CD4-positive, alpha-beta T cell treated with Interleukin-2 at 100 ng/mL for 4 hours (primary cell): ENCODE measurements at places on chromosomes 3 and 15.

DNA sequence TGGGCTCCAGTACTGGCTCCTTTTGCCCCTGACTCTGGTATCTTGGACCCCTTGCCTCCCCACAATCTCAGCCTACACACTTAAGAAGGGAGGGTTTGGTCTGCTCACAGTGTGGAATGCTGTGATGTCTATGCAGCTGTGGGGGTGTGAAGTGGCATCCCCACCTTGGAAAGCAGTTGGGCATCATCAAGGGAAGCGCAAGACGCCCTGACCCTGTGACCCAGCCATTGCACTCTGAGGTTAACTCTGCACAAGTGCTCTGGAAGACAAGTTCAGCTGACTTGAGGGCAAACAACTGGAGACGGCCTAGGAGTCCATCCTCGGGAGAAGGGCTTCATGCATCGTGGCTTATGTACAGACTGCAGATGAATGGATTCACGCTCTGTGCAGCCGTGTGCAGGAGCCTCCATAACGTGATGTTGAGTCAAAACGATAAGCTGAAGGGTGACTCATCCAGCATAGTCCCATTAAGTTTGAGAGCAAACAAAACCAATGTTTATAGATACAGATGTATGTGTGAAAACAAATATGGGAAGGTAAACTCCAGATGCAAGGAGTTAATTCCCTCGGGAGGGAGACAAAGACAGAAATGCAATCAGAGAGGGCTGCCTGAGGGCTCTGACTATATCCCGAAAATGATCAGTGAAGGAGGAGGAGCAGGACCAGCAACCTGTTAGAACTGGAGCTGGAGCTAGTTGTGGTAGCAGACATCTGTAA is 86.8 kb downstream of the LSM3 start:
- no peak for DNase-seq

- peak; percentile 92 for DNase-seq
Observed at GRCh38 chr3:196711838-196712513, at the start of the genes CEP19 and PIGX. Gene CEP19, minus strand, starts transcription at chr3:196712250. Its CDS starts 3,593 bp downstream, at chr3:196708657. Gene PIGX, plus strand, starts transcription at chr3:196712377.

GRCh38 chr15:26841941-26842340 is 24.9 kb upstream of the GABRA5 start:
- DNase-seq, result no peak

- no peak for DNase-seq
Observed at GRCh38 chr3:37223576-37223975, 49.2 kb upstream of the LRRFIP2 start.

DNA sequence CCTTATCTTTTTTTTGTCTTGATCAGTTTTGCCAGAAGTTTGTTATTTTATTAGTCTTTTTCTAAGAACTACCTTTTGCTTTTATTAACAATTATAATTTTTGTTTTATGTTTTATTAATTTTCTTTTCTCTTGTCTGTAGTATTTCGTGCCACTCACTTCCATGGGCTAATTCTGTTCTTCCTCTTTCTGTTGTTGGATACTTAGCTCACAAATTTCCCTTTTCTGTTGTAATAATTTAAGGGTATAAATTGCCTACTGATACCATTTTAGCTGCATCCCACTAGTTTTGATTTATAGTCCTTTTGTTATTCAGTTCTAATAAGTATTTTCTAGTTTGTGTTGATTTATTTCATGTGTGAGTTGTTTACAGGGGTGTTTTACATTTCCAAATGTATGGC is 48.6 kb downstream of the SNRK start:
- no peak for DNase-seq

DNA sequence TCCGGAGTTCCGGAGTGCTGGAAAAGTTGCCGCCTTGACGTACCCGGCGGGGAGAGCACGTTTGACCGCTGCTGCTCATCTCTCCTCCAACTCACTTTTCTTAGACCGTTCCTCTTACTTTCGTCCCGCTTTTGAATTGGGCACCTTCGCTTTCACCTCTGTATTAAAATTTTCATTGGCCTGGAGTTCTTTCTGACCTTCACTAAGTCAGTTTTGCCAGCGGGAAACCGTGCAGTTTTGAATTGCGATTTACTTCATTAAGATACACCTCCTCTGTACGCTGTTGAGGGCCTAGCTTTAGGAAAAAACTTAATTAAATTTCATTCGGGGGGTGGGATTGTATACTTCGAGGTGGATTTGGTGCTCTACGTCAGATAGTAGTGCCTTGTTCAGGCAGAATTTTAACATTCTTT is 1.3 kb downstream of the GMPS start:
- no peak for DNase-seq

DNA sequence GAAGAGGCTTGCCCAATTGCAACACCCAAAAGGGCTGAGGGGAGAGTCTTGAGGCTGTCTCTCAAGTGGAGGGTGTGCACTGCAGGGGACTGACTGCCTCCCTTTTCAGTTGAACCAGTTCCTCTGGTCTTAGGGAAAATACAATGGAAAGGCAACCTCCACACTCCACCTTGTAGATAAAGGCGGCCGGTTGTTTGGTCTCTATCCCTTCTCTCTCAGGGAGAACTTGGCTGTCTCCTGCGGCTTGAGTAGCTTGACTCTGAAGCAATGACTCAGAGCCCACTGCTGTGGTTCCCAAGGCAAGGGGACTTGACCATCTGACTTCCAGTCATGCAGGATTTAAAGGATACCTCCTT is 143.2 kb upstream of the UMPS start:
- no peak for DNase-seq

GRCh38 chr3:19711160-19711782 is 222.7 kb downstream of the EFHB start:
- DNase-seq, result no peak

DNA sequence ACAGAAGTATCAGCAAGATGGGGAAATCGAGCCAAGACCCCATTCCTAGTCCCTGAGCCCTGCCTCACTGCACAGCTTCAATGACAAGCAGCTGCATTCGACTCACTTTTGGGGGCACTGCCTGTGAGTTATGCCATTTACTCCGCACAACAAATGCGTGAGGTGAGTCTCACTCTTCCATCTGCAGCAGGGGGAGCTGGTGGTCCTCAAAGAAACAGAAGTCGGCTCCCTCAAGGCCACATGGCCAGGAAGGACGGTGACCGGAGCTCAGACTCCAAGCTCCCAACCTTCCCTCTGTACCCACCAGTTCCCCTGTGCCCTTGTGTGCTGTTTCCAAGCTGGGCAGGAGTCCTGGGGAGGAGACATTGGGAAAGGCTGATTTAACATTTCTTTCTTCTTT is 127.7 kb upstream of the IQSEC1 start:
- DNase-seq, result no peak

DNA sequence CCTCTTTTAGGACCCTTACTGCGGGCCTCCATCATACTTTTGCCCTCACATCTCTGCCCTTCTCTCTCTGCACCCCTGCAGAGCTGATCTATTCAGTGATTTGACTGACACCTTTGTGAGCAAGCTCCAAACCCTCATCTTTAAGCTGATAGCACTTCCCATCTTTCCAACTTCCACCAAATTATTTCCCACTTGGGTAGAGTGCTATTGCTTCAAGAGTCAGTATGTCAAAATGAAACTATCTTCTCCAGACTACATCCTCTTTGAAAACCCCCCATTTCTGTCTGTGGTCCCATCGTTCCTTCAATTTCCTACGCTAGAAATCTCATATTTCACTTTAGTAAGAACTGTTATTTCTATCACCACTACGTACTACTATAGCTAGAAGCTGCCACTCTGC is 19.7 kb downstream of the ZWILCH start:
- no peak for DNase-seq

DNA sequence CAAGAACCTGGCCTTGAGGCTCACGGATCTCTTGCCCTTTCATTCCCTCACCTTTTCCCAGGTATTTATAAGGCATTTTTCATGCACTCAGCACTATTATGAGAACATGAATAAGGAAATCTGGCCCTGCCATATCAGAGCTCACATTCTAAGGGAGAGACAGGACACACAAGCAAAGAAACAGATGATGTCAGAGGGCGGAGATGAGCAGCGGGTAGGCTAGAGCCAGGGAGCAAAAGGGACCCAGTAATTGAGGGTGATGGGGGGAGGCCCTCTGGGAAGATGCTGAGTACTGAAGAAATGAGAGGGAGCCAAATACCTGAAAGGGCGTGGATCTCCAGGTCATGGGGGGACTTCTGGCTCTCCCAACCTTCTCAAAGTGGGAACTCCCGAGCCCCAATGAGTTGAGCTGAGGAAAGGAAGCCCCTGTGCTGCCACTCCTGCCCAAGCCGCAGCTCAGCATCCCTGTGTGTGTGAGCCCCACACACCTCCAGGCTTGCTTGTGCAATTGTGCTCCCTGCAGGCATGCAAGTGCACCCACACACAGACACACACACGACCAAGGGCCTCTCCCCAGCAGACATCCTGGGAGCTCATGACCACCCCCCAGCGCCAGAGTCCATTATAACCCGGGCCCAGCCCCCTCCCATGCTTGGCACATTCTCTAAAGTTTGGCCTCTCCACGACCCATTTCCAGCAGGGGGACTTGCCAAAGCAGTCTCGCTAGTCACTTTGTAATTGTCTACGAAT is 81.4 kb upstream of the PXYLP1 start:
- DNase-seq, result no peak

GRCh38 chr3:63768386-63768785 is 50.7 kb upstream of the C3orf49 start:
- DNase-seq, result no peak

DNA sequence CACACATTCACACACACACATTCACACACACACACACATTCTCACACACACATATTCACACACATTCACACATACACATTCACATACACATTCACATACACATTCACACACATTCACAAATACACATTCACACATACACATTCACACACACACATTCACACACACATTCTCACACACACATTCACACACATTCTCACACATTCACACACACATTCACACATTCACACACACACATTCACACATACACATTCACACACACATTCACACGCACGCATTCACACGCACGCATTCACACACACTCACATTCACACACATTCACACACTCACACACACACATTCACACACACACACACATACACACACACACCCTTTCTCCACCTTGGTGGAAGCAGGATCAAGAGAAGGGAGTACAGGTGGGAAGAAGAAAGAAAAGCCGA is 5.7 kb upstream of the HAPLN3 start:
- no peak for DNase-seq

DNA sequence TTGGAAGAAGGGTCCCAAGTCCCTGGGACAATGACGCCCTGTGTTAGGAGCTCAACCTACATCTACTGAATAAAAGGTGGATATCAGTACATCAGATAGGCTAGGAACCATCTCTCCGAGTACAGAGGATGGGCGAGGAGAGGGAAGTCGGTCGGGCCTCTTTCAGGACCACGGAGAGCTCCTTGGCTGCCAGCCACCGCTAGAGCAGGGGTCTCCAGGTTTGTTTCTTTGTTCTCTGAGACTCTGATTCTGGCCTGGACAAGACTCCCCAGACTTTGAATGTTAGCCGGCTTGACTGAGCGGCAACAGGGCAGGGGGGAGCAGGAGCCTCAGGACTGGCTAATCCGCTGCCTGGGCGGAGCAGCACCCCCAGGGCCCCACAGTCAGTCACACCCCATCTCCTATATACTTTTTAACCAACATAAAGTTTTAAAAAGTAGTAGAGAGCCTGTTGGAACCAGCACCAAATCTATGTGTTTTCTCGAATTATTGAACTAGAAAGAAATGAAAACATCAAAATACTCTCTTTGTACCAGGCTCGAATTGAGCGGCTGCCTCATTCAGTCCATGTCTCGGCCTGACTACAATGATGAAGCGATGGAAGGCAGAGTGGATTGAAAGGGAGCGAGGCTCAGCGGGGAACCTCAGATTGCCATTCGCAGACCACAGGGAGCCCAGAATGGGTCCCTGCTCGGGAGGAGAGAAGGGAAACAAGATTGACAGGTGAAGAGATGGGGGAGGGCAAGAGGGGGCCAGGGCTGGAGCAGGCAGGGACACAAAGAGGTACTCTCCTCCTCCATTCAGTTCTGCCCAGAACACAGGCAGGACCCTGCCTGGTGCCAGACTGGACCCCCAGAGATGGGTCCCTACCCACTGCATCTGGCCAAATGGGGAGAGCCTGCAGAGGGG is 131.6 kb downstream of the TPRA1 start:
- DNase-seq, result no peak

- DNase-seq, result no peak
Observed at GRCh38 chr3:56125358-56126005, 342.8 kb downstream of the ERC2 start.

DNA sequence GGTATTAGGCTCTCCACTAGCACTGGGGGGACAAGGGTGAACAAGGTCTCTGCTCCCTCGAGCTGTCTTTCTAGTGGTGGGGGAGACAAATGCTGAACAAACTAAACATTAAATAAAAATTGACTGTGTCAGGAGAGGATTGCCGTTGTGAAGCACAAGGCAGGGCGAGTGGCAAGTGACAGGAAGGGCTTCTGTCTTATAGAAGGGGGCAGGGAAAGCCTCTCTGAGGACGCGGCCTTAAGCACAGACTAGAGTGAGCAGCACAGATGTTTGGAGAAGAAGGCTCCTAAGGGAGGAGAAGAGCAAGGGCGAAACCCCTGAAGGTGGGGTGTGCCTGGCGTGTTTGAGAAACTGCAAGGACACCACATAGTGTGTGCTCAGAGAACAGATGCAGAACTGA is 50.9 kb upstream of the ATP2B2 start:
- DNase-seq, result no peak

DNA sequence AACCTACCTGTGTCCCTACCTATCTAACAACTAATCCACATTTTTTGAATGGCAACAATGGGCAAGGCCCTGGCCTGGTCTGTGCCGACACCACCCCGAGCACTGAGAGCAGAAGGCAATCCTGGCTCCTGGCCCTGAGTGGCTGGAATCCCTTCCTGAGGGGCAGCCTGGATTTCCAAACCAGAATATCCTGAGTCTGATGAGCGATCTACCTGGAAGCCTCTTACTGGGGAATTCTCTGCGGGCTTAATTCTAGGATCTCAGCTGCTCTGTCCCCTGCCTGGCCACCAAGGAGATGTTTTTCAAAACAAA is 22.1 kb downstream of the ATP2B2 start:
- DNase-seq, result no peak

- no peak for DNase-seq
Observed at GRCh38 chr3:11370191-11370590, 98.0 kb downstream of the ATG7 start.

GRCh38 chr3:107981471-107982111 is 109.2 kb downstream of the CD47 start:
- DNase-seq, result no peak

DNA sequence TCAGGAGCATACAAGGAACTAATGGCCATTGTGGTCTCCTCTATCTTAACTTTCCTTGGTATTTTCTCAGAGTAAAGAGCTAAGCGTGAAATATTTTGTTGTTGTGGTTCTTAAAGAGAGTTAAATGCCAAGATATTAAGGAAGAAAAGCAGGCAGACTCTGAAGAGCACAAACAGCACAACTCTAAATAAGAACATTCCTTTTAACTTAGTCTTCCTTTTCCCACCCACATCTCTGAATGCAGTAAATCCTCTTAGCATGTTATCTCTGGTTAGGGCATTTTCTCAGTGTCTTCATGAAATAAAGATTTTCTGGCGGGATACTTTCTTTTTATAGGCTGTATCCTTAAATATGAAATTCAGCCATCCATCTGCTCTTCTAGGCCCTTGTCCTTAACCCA is 1.5 kb downstream of the GPR87 start:
- no peak for DNase-seq

- no peak for DNase-seq
Observed at GRCh38 chr3:185658504-185658912, 72.4 kb downstream of the SENP2 start.
